ENCODE measurements at places on chromosomes 11 and 22. TPM values are rescaled to one million over a fixed set of nuclear protein-coding genes. Genes with fewer than 3 reads are reported as not detected.

RTCB gene
- 196 TPM for total RNA-seq

DNA sequence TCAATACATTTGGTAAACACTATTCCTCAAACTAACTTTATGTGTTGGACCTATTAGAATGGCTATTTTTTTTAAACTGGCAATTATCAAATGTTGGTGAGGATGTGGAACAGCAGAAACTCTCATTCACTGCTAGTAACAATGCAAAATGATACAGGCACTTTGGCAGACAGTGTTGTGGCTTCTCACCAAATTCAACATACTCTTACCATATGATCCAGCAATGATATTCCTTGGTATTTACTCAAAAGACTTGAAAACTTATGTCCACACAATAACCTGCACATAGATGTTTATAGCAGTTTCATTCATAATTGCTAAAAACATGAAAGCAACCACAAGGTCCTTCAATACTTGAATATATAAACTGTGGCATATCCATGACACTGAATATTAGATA lies 112.5 kb upstream of the TP53AIP1 start:
- H3K27ac ChIP-seq, result no peak overlapping the region
- H3K4me1 ChIP-seq, result no peaks in the 10 kb centered on the region
- no peak overlapping the region for H3K4me3 ChIP-seq
- no peaks in the 10 kb centered on the region for H3K36me3 ChIP-seq
- no peaks in the 10 kb centered on the region for H3K27me3 ChIP-seq

F2 gene
- total RNA-seq, result not detected

DNA sequence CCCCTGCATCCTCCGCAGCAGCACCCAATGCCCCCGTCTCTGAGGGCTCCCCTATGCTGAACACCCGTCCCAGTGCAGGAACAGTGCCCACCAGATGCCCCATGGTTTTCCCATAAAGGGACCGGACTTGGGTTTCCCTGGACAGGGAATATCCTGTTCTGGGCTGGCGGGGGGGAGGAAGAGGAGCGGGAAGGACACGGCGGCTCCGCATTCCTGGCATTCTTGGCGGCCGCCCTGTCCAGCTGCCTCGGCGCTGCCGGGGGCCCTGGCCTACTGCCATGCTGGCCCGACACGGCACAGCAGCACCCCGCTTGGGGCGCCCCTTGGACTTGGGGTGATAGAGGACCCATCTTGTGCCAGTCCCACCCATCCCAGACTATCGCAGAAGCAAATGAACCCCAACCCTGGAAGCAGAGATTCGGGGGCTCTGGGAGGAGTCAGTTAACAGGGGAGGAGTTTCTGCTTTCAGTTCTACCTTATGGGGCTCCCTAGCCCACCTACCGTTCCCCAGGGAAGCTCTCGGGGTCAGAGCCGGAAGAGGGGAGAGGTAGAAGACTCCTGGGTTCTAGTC lies 23.7 kb upstream of the CBX7 start:
- no peaks in the 10 kb centered on the region for H3K27me3 ChIP-seq
- peak overlapping the region; percentile 96 for H3K27ac ChIP-seq
- H3K4me1 ChIP-seq, result peaks cover 62% of the 10 kb centered on the region
- peak; percentile 93 for DNase-seq

LRRC4C gene
- total RNA-seq, result not detected

DNA sequence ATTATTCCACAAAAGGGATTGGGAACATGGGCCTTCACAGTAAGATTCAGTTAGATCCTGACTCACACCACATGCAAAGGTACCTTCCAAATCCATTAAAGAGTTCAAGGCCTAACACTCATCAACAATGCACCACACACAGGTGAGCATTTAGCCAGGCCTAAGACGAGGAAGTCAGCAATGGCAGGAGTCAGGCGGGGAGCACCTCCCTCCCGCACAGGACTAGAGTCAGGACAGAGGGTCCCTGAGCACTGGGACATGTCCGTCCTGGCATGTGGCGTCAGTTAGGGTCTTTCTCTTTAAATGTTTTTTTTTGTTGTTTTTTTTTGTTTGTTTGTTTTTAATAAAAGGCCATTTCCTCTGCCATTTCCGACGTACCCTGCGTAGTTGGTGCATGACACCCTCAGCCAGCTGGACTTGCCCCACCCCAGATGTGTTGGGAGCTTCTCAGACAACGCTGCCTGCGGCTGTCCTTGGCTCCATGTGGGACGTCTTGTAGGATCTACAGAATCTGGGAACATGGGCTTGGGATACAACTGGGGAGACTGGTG lies 1458.6 kb downstream of the BRD1 start:
- H3K36me3 ChIP-seq, result no peaks in the 10 kb centered on the region
- no peaks in the 10 kb centered on the region for H3K27me3 ChIP-seq
- peak overlapping the region; percentile 51 for H3K27ac ChIP-seq
- H3K4me1 ChIP-seq, result peaks cover 18% of the 10 kb centered on the region

DNA sequence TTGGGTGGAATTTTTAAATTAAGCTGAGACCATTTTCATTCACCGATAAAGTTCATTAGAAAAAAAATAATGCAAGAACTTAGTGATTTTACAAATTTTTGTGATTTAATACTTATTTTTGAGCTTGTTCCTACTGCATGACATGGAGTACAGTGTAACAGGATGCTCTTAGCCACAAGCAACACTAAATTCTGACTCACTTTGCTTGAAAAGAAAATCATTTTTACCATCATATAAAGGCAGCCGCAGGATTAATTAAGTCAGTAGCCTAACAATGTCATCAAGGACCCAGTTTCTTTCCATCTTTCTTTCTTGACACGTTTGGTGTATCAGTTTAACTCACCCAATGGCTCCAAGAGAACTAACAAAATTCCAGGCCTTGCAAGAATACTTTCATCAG lies 540.3 kb upstream of the LUZP2 start:
- DNase-seq, result no peak
- no peaks in the 10 kb centered on the region for H3K36me3 ChIP-seq
- H3K27me3 ChIP-seq, result no peaks in the 10 kb centered on the region

CNTF gene
- total RNA-seq, result 0.16 TPM

GRCh38 chr11:34827228-34827627 lies 89.0 kb downstream of the APIP start:
- no peak for DNase-seq
- no peaks in the 10 kb centered on the region for H3K4me1 ChIP-seq
- H3K36me3 ChIP-seq, result no peaks in the 10 kb centered on the region
- H3K4me3 ChIP-seq, result no peak overlapping the region
- peaks cover 3% of the 10 kb centered on the region for H3K27me3 ChIP-seq

TOB2 gene
- total RNA-seq, result 17.9 TPM

DNA sequence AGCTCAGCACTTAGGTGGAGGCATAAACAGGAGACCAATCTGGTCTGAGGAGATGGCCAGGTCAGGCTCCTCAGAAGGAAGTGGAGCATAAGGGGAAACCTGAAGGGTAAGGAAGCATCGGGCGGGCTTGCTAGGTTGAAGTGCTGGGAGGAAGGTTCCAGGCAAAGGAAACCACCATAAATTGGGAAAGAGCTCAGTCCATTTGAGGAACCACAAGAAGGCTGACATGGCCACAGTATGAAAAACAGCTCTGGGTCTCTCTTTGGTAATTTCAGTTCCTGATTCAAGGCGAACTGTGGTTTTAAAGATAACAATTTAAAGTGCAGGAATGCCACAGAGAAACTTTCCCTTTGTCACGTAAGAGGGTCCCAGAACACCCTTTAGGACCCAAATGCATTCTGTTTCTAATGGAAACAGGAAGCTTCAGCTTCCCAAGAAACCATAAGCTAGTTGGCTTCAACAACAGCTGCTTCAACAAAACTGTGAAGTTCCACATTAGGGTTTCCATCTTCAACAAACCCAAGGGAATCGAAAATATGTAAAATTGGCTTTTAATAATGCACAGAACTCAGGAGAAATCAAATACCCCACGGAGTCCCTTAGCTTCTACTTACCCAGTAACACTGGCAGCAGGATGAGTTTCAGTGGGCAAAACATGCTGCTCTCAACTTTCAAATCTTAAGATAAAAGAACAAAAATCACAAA lies 10.4 kb downstream of the JAML start:
- no peaks in the 10 kb centered on the region for H3K36me3 ChIP-seq
- H3K4me1 ChIP-seq, result no peaks in the 10 kb centered on the region
- no peak for DNase-seq
- no peak overlapping the region for H3K27ac ChIP-seq
- H3K4me3 ChIP-seq, result no peak overlapping the region
- H3K27me3 ChIP-seq, result no peaks in the 10 kb centered on the region

GRCh38 chr22:19598054-19598855 lies 74.0 kb upstream of the CLDN5 start:
- no peak for DNase-seq
- no peak overlapping the region for H3K4me3 ChIP-seq
- H3K4me1 ChIP-seq, result no peaks in the 10 kb centered on the region

GRCh38 chr11:132174362-132175255 lies 804.2 kb downstream of the NTM start:
- no peaks in the 10 kb centered on the region for H3K27me3 ChIP-seq
- H3K4me1 ChIP-seq, result no peaks in the 10 kb centered on the region
- H3K4me3 ChIP-seq, result no peak overlapping the region
- no peak overlapping the region for H3K27ac ChIP-seq
- no peaks in the 10 kb centered on the region for H3K36me3 ChIP-seq

GRCh38 chr22:37094239-37094638 lies 15.3 kb downstream of the TMPRSS6 start:
- no peaks in the 10 kb centered on the region for H3K36me3 ChIP-seq
- no peak overlapping the region for H3K27ac ChIP-seq
- no peaks in the 10 kb centered on the region for H3K4me1 ChIP-seq
- no peak for DNase-seq
- H3K27me3 ChIP-seq, result peaks cover 24% of the 10 kb centered on the region

ZBTB44 gene
- total RNA-seq, result 10.2 TPM

GRCh38 chr11:69817265-69818230 lies 1.7 kb downstream of the FGF3 start:
- peaks cover 18% of the 10 kb centered on the region for H3K4me1 ChIP-seq
- DNase-seq, result peak; percentile 57
- H3K36me3 ChIP-seq, result peaks cover 2% of the 10 kb centered on the region
- no peak overlapping the region for H3K27ac ChIP-seq

DNA sequence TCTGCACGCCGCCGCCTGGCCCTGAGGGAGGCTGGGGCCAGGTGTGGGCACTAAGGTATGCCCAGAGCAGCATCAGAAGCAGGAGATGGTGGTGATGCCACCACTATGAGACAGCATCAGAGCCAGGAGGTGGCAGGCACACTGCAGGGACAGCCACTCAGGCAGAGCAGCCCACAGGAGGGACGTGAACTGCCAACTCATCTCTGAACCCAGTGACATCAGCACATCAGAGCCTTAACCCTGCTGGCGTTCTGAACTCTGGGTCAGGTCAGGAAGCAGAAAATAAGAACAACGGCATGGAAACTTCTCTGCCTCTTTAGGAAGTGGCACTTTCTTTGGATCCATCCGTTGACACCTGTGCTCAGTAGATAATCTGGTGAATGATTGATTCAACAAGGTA lies 14.7 kb upstream of the IFT27 start:
- no peaks in the 10 kb centered on the region for H3K4me1 ChIP-seq
- H3K4me3 ChIP-seq, result no peak overlapping the region
- peaks cover 63% of the 10 kb centered on the region for H3K27me3 ChIP-seq

CLMP gene
- total RNA-seq, result 21.6 TPM

DNA sequence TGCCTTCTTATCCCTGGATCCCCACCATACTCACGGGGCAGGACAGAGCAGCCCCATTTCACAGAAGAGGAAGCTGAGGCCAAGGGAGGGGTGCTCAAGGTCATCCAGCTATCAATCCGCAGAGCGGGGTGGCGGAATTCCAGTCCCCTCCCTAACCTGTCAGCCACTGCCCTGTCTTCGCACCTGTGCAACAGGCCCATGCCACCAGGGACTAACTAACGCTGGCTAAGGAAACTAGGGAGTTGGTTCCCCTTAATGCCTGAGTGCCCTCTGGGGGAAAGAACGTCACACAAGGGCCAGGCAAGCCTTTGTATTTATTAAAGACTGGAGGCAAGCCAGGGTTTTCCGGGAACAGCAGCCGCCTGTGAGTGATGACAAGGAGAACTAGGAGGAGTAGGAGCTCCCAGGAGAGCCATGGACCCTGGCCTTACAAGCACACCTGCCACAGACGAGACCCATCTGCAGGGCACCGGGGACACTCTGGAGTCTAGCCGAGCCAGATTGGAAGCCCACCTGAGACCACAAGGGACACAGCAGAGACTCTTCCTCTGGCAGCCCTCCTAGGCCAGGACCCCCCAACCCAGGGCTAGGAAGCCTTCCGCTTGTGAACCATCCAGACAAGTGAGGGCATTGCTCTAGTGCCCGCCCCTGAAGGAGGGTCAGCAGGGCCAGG lies 64.4 kb downstream of the MYH9 start:
- peak overlapping the region; percentile 85 for H3K27ac ChIP-seq
- no peak overlapping the region for H3K4me3 ChIP-seq
- H3K36me3 ChIP-seq, result peaks cover 100% of the 10 kb centered on the region
- H3K4me1 ChIP-seq, result peaks cover 55% of the 10 kb centered on the region
- H3K27me3 ChIP-seq, result no peaks in the 10 kb centered on the region

- no peaks in the 10 kb centered on the region for H3K27me3 ChIP-seq
- H3K27ac ChIP-seq, result no peak overlapping the region
- no peaks in the 10 kb centered on the region for H3K36me3 ChIP-seq
Measured at GRCh38 chr22:27634043-27634740, 167.4 kb downstream of the MN1 start.

DNA sequence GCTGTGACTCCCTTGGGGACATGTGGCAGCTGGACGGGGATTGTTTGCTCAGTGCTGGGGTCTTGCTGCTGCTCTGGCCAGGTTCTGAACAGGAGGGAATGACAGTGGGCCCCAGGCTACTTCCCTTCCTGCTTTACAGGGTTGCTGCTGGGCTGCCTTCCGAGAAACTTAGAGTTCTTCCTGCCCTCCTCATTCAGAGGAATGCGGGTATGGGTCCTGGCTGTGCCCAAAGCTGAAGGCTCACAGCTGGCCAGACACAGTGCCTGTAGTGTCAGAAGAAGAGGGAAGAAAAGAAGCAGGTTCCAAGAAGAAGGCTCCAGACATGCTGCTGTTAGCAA lies 108.3 kb upstream of the PARVA start:
- no peak for DNase-seq
- H3K27me3 ChIP-seq, result no peaks in the 10 kb centered on the region
- no peak overlapping the region for H3K4me3 ChIP-seq
- H3K27ac ChIP-seq, result no peak overlapping the region
- H3K36me3 ChIP-seq, result no peaks in the 10 kb centered on the region
- peaks cover 27% of the 10 kb centered on the region for H3K4me1 ChIP-seq

DNA sequence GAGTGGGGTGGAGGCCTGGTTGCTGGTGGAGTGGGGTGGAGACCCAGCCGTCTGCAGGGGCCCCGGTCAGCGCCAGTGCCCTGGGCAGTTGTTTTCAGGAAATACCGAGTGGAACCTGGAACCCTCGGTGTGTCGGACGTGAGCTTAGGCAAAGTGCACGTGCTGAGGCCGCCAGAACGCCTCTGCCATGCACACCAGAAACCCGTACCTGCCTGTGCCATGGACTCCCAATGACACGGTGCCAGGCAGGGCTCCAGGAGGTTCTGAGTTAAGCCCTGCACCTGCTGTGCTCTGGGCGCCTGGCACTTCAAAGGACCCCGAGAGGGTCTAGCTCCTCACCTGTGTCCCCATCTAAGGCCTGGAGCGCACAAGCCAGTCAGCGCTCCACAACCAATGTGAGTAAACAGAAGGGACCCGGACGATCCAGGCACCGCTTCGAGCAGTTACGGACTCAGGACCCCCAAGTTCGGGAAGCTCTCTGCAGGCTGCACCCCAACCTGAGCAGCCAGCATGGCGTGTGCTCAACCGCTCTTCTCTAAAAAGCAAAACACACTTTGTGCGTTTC lies 12.3 kb downstream of the TOLLIP start:
- DNase-seq, result no peak
- no peaks in the 10 kb centered on the region for H3K4me1 ChIP-seq
- H3K36me3 ChIP-seq, result no peaks in the 10 kb centered on the region
- no peaks in the 10 kb centered on the region for H3K27me3 ChIP-seq
- H3K4me3 ChIP-seq, result no peak overlapping the region

CHRM1 gene
- not detected for total RNA-seq

KRTAP5-8 gene
- not detected for total RNA-seq

Data from SJSA1 (cell line).